ENCODE measurements at places on chromosomes 13 and 19.

DNA sequence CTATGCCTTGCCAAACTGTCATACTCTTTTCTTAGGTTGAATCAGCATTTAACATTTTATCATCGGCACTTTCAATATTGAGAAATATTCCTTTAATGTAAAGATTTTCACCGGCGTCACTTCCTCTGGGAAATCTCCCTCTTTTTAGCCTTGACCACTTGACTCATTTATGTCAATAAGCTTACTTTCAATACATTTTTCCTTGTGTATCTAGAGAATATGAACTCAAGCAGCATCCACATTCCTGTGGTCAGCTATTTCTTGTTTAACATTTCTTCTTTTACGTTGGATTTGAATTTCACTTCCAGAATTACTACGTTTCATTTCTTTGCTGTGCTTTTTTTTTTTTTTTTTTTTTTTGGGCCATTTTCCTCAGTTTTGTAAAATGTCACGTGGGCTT is 271.2 kb upstream of the HTR2A start:
- no peak for DNase-seq

GRCh38 chr19:55080121-55080967 is 4.7 kb downstream of the EPS8L1 start:
- no peak for DNase-seq

GRCh38 chr13:93775507-93776108 is 549.0 kb downstream of the GPC6 start:
- DNase-seq: no peak

DNA sequence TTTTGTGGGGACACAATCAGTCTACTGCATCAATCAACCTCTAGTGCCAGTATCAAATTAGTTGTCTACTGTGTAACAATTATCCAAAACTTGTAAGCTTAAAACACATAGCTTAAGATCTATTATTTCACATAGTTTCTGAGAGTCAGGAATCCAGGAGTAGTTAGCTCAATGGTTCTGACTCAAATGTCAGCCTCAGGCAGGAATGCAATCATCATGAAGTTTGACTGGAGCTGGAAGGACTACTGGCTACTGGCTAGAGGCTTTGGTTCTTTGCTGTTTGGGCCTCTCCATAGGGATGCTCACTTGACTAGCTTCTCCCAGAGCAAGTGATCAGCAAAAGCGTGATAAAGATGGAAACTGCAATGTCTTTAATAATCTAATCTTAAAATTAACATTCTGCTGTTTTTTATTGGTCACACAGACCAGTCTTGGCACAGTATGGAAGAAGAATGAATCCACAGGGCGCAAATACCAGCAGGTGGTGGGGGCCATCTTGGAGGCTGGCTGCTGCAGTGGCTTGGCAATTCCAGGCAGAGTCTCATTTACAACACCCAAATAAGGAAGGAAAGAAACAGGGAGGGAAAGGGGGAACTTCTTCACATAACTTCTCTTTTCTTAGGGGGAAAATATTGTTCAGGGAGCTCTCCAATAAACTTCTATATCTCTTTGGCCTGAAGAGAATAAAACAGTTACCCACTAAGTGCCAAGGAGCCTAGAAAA is 15.7 kb downstream of the CAB39L start:
- DNase-seq: no peak

- DNase-seq: no peak
These were observed 19.0 kb upstream of the PLPP2 start for GRCh38 chr19:310141-310651.

DNA sequence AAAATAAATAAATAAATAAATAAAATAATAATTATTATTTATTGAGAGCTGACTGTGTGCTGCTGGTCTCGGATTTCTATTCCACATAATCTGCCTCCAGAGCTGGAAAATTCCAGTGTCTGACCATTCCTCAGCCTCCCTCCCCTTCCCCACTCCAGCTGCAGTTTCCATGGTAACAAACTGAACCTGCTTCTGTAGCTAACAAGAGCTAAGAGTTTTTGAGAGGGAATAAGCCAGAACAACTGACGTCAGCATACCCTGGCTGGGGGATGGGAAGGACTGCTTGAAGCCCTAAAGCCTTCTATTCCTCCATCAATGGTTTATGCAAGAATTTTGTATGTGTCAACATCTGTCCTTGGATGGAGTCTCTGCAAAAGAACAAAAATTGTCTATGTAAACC is 26.0 kb upstream of the PEG3 start:
- DNase-seq: no peak

All from stimulated activated CD8-positive, alpha-beta memory T cell treated with anti-CD3 and anti-CD28 coated beads, Interleukin-7, amount 100 ng/mL, for 1 hour (primary cell).